Aorta (tissue), 5 donors: ENCODE measurements at places on chromosomes 7 and 10. TPM values are rescaled to one million over a fixed set of nuclear protein-coding genes. Genes with fewer than 3 reads are reported as not detected.

Gene UNC5B
- total RNA-seq, result 7.9 TPM

DNA sequence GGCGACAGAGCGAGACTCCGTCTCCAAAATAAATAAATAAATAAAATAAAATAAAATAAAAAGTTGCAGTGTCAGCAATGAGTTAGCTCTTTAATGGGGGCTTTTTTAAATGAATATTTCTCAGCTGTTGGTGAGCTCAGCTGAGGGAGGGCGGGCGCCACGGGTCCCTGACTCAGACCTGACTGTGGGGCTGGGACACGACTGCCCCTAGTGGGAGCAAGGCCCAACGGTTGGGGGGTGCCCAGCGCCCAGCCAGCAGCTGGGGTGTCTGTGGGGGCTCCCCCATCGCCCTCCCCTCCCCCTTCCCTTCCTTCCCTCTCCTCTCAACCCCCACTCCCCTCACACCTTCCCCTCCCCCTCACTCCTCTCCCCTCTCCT is 46.6 kb downstream of the PWWP2B start:
- no peak for DNase-seq

DNA sequence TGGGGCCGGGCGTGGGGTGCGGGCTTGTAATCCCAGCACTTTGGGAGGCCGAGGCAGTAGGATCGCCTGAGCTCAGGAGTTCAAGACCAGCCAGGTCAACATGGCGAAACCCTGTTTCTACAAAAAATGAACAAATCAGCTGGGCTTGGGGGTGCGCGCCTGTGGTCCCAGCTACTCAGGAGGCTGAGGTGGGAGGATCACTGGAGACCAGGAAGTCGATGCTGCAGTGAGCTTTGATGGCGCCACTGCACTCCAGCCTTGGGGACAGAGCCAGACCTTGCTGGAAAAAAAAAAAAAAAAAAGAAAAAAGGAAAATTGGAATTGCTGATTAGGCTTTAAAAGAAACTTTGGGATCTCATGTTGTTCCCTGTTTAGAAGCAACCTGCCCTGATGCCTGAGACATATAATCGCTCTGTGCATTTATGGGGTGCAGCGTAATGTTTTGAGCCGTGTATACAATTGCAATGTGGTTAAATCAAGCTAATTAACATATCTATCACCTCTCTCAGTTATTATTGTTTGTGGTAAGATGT is 851 bp downstream of the AKR1E2 start:
- DNase-seq, result no peak

DNA sequence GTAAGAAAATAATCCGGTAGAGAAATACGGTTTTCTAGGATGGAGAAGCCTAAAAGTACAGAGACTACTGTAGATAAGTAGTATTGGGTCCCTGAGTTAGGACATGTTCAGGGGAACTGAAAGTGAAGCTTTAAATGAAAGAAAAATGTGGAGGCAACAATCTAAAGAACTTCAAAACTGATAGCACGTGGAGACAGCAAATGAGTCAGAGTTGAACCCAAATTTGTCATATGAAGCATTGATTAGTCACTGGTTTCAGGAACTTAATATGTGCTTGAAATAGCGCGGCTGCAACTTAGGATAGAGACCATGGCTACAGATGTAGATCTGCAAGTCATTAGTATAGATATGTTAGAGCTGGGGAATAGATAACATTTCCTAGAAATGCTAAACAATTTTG is 1138.6 kb upstream of the SORCS1 start:
- DNase-seq, result no peak

DNA sequence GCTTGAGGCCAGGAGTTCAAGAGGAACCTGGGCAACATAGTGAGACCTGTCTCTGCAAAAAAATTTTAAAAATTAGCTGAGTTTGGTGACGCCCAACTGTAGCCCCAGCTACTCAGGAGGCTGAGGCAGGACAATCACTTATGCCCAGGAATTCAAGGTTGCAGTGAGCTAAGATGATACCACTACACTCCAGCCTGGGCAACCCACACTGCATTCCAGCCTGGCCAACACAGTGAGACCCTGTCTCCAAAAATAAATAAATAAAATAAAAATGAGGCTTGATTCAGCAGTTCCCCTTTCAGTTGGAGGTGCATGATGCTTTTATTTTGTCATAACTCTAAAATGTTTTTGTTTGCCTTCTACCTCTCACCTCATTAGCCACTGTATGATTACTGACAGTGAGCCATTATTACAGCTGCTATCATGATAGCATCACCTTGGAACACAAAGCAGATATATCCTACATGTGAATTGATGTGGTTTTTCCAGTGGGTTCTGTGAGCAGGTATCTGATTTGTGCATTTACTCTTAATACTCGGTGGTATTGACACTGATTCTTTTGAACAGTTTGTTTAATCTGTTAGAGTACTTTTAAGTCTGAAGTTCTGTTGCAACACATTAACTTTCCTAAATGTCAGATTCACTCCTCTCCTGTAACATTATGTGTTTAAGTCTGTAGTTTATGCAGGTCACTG is 49.1 kb downstream of the ARID5B start:
- DNase-seq, result no peak

DNA sequence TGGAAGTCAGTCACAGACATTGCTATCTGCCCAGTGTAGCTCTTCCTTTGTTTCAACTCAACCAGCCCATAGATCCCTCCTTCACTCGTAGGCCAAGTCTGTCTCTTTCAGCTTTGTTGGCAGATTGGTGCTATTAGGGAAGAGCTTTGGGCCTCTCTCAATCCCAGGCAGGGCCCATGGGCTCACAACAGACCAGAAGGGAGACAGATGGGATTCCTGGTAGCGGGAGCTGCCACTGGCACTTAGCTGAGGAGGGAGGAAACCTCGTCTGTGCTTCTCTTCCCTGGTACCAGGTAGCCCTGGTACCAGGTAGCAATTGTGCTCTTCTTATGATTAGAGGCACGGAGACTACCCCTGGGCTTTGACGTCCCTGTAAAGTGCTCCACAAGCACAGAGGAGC is 592.0 kb downstream of the TYW1 start:
- no peak for DNase-seq

DNA sequence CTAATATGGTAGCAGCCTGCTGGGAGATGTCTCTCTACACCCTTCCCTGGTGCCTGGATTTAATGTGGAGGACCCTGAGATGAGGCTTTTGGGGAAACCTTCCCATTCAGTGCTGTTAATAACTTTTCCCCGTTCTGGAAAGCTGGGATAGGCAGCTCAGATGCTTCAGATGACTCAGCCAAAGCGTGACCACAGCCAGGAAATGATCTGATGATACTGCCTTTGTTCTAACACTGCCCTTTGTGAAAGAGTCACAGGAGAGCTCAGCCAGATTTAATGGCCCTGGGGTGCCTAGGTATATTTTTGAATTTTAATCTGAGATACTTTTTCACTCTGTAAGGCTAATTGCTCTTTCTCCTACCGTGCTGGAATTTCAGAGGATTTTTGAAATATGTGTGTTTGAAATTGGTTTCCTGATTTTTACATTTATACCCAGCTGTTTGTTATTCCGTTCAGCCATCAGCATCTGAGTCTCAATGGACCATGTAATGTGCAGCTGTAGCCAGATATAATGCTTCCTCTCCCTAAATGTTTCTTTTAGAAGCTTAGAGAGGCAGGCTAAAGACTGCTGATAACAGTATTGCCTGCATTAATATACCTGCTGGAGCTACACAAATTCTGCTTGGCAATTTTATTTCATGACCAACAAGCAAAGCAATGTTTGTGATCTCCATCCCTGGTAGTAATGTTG is 17.8 kb downstream of the CELF2 start:
- DNase-seq, result peak; percentile 56

- no peak for DNase-seq
Measured at GRCh38 chr7:40077849-40078248, 56.6 kb downstream of the MPLKIP start.

Gene ANKRD1
- 62.9 TPM for total RNA-seq
